Endothelial cell (in vitro differentiated cells): ENCODE measurements at places on chromosomes 2 and 18.

DNA sequence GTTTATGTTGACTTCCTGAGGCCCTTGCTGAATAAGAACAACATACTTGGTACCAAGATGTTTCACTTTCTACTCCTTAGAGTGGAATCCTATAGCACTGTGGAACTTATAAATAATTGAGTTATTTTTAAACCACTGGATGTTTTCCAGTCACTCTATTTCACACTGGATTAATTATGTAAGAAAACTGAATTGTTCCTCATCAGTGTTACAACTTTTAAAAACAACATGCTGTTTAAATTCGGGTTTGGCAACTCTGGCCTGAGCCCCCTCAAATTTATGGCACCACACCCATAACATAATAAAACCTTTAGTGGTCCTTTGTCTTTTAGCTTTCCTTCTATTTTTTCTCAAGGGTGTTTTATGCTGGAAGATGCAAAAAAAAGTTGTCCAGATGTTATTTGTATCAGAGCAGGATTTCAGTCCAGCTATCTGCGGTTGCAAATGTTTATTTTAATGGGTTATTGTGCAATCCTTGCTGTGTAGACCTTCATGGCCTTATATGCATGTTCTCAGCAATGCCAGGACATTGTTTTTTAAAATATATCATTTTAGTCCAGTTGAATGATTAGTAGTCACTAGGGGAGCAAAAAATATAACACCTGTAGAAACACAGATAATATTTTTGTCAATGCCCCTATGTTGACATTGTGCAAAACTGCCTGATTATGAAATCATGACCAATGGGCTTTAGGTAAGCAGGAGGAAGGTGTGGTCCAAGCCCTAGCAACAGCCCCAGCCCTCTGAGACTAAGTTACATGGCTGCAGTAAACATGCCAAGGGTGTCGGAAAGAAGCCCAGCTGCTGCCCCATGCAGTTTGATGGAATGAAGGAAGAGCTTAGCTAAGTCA lies 638.0 kb upstream of the ZEB2 start:
- no peak for DNase-seq

- peak; percentile 1 for DNase-seq
Observed at GRCh38 chr18:79612291-79613108, 67.1 kb upstream of the CTDP1 start.

DNA sequence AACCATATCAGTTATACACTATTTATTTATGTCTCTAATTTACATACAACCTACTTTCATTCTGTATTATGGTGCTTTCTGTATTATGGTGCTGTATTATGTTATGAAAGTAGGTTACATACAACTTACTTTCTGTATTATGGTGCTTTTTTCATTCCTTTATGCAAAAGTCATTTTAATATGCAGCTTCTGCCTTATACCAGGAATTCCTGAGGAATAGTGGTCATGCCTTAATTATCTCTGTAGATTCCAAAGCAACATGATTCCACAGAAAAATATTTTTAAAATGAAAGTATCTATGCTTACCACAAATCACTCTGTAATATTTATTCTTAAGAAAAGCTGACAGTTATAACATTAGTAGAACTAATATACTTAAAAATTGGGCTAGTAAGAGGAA lies 922.0 kb upstream of the NRXN1 start:
- no peak for DNase-seq

DNA sequence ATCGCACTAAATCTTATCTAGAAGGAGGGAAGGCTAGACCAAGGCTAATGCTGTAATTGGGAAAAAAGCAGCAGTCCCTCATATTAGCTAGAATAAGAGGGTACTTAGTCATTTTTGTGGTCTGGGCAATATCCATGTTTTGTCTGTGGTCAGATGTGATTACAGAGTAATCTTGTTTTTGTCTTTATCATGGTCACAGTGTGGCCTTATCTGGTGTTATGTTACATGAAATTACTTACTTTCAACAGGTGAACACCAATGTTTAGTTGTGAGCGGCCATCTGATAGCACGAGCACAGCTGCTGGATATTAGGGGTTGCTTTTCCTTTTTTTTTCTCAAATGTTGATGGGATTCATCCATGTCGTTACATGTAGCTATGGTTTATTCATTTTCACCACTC lies 23.7 kb upstream of the PLEKHM3 start:
- DNase-seq, result no peak

DNA sequence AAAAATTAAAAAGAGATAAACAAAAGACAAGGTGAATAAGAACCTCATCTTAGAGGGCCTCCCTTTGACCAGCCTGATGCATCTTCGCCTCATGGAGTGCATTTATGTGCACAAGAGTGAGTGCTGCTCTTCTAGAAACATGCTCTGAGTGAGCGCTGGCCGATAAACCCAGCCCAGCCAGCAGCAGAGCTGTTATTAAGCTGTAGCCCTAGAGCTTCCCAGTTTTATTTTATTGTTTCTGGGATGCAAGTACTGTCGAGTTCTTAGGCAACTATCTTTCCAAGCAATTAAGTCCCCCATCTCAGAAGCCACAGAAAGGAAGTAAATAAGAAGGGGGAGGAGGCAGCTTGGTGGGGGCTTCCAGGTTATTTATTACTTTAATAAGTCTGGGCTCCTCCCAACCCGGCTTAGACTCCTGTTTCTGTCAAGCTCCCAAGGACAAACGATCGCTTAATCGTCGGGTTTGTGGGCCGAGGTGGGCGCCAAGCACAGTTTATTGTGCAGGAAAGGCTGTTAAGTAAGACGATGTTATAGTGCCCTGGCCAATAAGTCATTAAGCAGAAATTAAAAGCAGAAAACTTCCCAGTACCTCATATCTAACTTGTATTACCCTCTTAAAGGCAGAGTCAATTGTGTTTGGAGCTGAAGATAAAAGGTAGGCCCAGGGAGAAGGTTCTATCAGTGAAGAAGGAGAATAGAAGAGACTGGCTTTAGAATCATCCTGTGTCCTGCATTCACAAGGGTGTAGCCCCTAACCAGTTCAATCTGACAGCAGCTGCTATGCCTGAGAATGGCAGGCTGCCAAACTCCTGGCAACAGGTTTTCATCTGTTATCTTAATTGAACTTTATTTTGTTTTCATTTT lies 176.3 kb downstream of the PIK3C3 start:
- DNase-seq, result no peak

- no peak for DNase-seq
Observed at GRCh38 chr2:189954989-189955388, 107.5 kb downstream of the MSTN start.

DNA sequence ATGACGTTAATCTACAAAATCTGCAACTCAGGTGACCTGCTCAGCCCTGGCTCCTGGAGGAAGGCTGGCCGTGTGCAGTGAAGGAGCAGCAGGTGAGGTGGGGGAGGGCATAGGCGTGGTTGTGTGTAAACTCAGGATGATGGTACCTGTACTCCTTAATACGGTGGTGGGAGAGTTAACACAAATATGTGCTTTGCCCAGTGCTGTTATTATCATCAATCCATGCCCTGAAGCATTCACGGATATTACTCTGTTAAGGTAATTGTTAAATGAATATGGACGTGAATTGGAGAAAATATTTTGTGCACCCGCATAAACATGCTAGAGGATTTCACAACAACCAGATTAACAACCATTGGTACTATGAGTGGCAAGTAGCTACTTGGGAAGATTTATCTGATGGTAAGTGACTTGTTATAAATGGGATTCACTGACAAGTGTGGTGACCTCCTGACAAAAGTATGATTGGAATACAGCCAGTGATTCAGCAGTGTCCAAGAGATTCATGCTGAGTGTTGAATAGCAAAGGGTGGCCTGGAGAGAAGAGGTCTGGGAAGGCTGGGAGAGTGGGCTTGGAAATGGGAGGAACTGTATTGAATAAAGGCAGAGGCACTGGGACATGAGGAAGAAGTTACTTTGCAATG lies 194.1 kb downstream of the TPGS2 start:
- DNase-seq, result no peak

DNA sequence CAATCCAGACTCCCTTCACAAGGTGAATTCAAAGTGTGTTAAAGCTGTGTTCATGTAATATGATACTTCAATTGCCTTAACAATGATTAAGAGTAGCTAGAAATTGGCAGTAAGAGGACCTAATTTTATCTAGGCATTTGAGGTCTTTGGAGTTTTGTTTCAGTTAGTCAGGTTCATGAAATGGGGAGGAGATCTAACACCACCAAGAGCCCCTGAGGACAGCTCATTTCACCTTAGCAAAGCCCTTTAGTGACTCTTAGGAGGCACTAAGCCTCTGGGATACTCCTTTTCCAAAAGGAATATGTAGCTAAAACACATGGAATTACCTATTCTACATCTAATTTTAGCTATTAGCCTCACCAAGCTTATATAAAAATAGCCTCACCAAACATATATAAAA lies 716.5 kb upstream of the RAB6C start:
- no peak for DNase-seq

- DNase-seq, result no peak
Observed at GRCh38 chr2:74806920-74807319, 27.0 kb upstream of the HK2 start.

DNA sequence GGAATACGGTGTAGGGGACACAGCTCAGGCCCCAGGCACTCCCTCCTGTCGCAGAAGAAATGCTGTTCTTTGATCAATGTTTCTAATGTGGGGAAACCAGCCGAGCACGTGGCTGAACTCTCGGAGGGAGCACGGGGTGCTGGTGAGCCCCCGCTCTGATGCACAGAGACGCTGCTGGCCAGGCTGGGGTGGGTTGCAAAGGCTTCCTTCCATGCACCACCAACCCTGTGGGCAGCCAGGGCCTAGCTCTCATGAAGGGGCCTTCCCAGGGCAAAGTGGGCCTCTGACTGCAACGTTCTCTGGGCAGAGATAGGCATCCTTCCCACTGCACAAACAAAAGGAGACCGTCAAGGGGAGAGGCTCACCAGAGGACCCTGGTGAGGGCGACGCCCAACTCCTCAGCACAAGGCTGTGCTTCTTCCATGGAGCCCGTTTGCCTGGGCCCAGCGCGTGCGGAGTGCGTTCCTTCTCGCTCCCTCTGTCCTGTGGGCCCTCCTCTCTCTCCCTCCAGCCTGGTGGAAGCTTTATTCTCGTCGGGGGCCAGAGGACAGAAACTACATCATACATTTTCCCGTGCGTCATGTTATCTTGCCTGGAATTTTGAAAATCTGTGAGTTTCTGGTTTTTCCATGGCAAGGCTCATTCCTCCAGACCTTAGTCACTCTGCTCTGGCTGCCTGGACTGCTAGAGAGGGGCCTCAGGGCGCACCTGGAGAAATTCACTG lies 61.1 kb upstream of the SP3 start:
- no peak for DNase-seq

GRCh38 chr18:7855671-7856070 lies 288.6 kb downstream of the PTPRM start:
- no peak for DNase-seq

- no peak for DNase-seq
Observed at GRCh38 chr2:172535119-172535518, 20.8 kb upstream of the PDK1 start.

- no peak for DNase-seq
Observed at GRCh38 chr2:215773728-215774127, 239.6 kb downstream of the MREG start.

- DNase-seq, result no peak
Observed at GRCh38 chr2:12636837-12637581, 79.7 kb upstream of the TRIB2 start.

DNA sequence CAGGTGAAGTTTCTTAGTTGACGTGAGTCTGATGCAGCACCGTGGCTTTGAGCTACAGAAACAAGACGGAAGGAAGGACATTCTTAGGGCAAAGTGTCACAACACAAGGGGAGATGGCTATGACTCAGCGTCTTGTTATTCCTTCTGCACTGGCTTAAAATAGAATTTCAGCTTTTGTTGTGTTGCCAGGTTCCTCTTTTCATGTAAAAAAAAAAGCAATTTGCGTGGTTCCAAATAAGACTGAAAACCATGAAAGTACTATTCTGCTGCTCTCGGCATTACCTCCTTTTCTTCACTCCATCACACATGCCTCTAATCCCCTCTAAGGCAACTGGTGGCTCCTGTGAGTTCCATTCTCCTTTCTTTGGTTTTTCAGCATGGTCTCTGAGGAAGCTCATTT lies 150.1 kb downstream of the ANTXR1 start:
- no peak for DNase-seq

DNA sequence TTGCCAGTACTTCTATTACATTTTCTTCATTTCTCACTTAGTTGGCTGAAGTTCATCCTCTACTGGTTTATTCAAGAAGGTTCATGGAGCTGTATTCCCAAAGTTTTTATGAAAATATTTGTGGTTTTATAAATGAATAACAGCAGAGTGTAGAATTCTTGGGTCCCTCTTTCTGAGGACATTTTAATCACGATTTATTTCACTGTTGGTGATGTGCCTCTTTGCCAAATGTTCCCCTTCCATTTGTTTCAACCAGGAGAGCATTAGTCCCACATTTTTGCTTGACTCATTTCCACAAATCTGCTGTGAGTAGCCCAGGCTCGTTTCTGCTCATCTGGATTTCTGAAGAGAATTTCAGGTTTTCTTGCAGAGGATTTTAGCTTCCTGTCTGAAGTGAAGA lies 20.8 kb downstream of the COPS7B start:
- DNase-seq, result no peak

DNA sequence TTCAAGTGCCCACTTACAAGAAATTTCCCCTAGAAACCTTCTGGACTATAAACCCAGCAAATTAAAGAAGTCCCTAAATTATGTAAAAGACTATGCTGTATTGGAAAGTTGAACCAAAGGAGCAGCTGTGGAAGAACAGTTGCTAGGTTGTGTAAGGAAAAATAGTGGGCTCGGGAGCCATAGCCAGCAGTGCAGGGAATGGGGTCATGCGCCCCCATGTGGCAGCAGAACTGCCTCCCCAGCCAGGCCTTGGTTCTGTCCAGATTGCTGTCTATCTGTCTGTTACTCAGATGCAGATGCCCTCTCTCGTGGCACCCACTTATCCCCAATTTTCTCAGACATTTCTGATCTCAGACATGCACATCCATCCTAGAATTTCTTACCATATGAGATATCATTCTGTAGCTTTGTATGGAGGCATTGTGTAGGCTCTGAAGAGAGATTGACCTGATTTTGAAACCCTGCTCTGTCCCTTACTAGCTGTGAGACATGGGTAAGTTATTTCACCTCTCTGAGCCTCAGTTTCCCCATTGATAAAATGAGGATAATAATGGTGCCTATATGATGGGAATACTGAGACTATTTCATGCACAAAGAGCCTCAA lies 258.3 kb downstream of the SS18 start:
- DNase-seq, result peak; percentile 80

- DNase-seq, result no peak
Observed at GRCh38 chr2:158381205-158381604, 75.3 kb downstream of the CCDC148 start.

- DNase-seq, result no peak
Observed at GRCh38 chr18:6604573-6604941, 125.0 kb upstream of the ARHGAP28 start.

DNA sequence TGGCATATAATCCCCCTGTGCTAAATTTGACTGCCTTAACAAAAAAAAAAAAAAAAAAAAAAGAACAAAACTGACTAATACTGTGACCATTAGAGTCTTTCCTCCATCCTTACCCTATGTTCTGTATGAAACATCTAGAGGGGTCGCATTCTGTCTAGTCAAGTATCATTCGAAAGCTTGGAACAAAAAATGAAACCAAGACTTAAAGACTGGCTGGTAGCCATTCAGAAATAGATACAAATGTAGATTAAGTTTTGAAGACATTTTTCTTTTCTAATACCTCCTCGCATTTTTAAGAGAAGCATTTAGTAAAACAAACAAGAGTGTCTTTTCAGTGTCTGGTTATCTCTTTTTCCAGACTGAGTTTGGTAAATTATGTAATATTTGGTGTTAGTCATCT lies 66.7 kb downstream of the SPATS2L start:
- DNase-seq, result no peak
